ENCODE measurements at places on chromosomes 16 and 17. TPM values are rescaled to one million over a fixed set of nuclear protein-coding genes. Genes with fewer than 3 reads are reported as not detected.

- DNase-seq, result no peak
Observed at GRCh38 chr16:54128629-54129234, 157.9 kb downstream of the IRX3 start.

HIC1 gene
- 0.72 TPM for total RNA-seq

GRCh38 chr17:59001158-59001814, 105.4 kb downstream of the TRIM37 start:
- peak; percentile 8 for DNase-seq

GRCh38 chr16:77790009-77790372, 1.6 kb downstream of the VAT1L start:
- no peak for DNase-seq

- no peak for DNase-seq
Observed at GRCh38 chr17:17206124-17206912, at the start of gene PLD6. Gene PLD6, minus strand, starts transcription at chr17:17206333. Its CDS starts 47 bp downstream, at chr17:17206286.

DNA sequence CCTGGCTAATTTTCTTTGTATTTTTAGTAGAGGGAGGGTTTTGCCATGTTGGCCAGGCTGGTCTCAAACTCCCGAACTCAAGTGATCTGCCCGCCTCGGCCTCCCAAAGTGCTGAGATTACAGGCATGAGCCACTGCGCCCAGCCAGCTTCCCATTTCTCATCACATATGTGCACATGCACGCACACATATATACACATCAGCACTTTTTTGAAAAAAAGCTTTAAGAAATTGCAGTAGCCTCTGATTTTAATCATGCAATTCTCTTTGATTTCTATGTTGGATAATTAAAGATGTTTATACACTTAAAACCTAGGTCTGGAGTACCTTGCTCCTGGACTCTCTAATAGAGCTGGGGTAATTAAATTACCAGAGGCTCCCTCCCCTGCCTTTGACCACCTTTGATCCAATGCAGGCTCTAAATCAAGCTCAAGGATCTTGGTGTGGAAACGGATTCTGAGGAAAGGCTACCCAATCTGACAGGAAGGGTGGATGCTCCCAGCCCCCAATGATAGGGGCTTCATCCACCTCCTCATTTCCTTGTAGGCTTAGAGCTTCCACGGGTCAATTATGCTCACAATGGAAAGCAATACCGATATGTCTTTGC, 29.7 kb upstream of the GAN start:
- DNase-seq, result no peak

NF1 gene
- total RNA-seq, result 52.7 TPM

DNA sequence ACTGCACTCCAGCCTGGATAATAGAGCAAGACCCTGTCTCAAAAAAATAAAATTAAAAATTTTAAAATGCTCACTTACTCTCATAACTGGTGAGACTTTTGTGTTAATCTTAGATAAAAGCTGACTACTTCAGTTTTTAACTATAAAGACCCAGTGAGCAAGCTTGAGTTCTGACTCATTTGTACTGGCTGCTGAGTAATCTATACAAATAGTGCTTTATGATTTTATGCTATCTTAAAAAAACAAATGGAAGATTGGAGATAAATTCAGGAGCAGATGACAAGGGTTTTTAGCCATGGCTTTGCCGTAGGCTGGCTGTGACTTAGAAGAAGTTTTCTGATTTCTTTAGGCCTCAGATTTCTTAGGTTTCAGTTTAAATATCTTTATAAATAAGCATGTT, 30.5 kb downstream of the SNTB2 start:
- DNase-seq, result no peak

GRCh38 chr17:48261297-48261880, 153.8 kb downstream of the SNX11 start:
- DNase-seq, result peak; percentile 41

DNA sequence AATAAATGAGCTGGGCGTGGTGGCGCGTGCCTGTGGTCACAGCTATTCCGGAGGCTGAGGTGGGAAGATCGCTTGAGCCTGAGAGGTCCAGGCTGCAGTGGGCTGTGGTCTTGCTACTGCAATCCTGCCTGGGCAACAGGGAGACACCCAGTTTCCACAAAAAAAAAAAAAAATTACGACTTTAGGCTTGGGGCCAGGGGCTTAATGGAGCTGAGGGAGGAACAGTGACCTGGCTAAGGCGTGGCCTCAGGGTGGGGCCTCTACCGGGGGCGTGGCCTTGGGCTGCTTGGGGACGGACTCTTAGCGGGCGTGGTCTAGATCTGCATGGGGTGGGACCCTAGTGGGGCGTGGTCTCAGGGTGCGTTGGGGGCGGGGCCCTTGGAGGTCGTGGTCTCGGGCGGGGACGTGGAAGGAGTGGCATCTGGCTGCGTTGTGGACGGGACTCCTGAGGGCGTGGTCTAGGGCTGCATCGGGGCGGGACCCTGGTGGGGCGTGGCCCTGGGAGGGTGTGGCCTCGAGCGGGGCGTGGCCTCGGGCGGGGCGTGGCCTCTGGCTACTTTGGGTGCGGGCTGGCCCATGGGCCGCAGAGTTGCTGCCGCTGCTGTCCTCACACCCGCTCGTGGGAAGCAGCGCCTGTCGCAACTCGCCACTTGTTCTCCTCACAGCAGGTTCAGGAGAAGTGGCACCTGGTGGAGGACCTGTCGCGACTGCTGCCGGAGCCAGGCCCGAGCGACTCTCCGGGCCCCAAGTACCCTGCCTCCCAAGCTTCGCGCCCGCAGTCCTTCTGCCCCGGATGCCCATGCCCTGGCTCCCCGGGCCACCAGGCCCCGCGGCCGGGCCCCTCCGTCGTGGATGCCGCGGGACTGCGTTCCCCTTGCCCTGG, 5.8 kb upstream of the C17orf99 start:
- peak; percentile 84 for DNase-seq

DNA sequence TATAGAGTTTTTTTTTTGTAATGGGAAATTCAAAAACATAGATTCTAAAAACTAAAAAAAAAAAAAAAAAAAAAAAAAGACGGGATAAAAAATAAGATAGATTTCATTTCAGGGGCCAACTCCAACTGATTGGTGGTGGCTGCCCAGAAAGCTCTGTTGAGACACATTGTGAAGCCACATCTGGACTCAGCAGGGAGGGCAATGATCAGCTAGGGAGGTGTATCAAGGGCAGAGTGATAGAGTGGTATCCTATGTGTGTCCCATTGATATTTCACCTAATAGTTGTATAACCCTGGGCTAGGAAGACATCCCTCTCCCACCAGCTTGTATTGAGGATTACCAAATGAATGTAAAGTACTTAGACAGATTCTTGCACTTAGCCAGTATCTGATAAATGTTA, 6.7 kb upstream of the CMTR2 start:
- DNase-seq, result no peak

DNA sequence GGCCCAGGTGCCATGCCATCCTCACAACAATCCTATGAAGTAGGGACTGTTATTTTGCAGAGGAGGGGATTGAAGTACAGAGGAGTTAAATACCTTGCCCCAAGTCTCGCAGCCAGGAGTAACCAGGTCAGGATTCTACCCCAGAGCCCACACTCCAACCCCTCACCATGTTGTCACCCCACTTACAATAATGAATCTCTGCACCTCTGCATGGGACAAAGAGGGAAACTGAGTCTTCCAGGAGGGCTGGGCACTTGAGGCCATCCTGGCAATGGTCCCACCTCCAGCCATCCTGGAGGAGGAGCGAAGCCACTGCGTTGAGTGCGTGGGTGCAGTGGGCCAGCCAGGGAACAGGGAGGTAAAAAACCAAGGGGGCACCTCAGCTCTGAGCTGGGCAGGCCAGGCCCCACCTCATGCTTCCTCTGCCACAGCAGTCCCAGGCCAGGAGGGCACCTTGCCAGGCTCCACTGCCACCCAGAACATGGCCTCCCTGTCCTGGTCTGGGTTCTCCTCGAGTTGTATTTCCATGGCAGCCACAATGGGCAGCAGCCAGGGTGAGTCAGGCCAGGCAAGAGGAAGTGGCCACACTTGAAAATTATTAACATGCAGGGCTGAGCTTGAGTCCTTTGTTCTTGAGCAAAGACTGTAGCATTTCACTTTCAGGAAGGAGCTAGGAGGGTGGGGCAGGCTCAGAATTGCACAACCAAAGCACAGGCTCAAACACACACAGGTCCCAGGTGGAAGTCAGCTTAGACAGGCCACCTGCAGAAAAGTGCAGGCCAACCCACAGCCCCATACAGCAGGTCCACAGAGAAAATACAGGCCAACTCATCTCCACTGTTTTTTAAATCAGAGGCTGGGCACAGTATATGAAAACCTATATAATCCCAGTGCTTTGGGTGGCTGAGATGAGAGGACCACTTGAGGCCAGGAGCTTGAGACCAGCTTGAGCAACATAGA, 52.1 kb downstream of the CUEDC1 start:
- no peak for DNase-seq

VASN gene
- total RNA-seq, result 0.67 TPM

DNA sequence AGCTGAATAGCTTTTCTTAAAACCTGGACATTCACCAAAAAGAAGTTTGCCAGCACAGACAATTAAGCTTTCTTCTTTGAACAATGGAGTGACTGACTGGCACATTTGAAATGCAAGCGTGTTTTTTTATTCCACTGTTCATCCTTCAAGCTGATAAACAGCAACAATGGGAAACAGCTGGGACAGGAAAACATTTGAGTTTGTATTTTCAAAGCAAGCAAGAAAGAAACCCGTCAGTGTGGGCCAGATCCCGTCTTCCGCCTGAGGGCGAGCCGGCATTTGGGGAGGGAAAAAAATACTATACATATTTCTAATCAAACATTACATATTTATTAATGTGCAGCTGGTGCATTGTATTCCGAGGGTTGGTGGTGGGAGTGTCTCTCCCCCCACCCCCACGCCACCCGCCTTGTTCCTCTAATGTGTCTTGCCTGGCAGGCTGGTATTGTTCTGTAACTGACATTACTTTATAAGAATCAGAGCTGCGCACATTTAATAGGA, 94.3 kb downstream of the CYLD start:
- no peak for DNase-seq

DNA sequence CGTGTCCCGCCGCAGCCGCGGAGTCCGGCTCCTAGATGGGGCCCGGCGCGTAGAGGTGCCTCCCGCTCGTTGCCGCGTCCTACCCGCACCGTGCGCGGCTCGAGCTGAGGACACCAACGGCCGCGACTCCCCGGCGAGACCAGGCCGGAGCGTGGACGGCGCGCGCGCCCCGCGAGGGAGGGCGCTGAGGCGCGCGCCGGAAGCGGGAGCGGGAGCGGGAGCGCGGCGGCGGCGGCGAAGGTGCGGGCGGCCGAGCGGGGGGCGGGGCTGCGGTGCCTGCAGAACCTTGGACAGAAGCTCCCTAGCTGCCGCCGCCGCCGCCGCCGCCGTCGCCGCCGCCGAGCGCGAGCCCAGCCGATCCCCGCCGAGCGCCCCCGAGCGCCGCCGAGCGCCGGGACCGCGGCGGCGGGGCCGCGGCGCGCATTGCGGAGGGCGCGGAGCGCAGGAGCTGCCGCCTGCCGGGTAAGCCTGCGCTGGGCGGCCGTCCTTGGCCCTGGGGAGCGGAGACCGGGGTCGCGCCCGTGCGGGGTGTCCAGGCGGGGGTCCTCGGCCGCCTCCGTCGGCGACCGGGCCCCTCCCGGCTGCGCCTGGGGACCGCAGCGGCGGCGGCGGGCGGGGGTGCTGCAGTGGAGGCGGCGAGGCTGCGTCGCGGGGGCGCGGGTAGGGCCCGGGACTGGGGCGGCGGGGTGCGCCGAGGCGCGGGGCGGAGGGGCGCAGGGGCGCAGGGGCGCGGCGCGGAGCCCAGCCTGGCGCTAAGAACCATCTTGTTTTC, at the start of gene CDK5R1:
CDK5R1 (plus strand) TSS at position 293 of the 772 bp plus-strand sequence. CDS start 628 bp downstream, outside the sequence.
- peak; percentile 79 for DNase-seq

- DNase-seq, result no peak
Observed at GRCh38 chr17:16422416-16422815, 7.0 kb downstream of the TRPV2 start.

GRCh38 chr17:41967141-41967920, 736 bp downstream of the CNP start:
- no peak for DNase-seq

- no peak for DNase-seq
Observed at GRCh38 chr17:15485045-15485444, 17.6 kb upstream of the CDRT4 start.

MYL4 gene
- 2.2 TPM for total RNA-seq

GRCh38 chr16:85393674-85394451, 219.3 kb upstream of the GSE1 start:
- DNase-seq, result peak; percentile 84

PRR11 gene
- total RNA-seq, result 16.0 TPM

DNA sequence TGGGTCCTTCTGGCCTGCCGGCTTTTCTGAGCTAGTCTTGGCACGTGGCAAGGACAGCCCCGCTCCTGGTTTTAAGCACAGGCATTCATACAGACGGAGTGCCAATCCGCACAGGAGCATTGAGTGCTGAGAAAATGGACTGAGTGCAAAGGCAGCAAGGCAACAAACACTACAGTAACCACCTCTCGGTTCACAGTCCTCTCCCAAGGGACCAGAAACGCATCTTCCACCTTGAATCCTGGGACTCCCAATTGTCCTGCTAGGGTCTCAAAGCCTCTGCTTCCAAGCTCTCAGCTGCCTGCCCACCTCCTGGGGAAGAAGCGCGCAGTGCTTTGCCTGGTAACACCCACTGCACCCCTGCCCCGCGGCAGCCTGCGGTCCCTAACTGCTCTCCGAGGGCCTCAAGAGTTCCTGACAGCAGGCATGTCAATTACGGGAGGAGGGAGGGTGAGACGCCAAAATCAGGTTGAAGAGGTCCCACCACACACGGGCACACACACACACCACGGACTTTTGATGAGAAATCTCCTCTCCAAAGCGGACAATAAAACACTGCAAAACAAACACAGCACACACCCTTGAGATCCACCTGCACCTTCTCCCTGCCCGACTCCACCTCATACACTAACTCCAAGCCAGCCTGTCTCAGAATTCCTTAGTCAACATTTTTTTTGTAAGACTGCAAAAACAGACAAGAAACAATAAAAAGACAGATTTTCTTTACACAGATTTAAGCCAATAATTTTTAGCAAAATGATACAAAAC, 15.0 kb downstream of the SLC16A3 start:
- DNase-seq, result no peak

GRCh38 chr17:28967221-28968135, 16.2 kb upstream of the PHF12 start:
- DNase-seq, result no peak

DNA sequence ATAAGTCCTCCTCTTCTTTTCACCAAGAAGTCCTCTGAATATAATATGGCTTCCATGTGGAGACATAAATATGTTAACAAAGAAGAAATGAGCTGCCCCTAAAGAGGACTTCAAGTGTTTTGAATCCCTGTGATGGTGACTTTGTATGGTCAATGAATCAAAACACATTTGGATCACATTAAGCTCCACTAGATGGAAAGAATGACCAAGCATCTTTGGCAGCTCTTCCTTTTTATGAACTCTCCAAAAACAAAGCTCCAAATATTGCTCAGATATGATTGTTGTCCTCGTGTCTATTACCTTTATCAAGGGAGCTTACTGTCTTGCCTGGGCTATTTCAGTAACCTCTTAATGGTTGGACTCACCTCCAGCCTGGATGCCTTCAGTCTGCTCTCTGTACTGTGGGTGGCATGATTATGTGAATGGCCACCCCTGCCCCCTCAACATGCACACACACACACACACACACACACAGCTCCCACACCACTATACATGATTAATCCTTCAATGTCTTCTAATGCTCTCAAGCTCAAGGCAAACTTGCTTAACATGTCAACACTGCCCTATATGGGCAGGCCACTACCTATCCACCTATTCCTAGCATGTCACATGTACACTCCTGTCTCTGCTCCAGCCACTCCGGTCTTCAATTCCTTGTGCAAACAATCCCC, 346.6 kb upstream of the SALL1 start:
- no peak for DNase-seq

All from endothelial cell (in vitro differentiated cells).